ENCODE measurements at places on chromosomes 6 and 20.
A peak's percentile ranks its signal among the peaks of the same experiment; 100 is the strongest.

DNA sequence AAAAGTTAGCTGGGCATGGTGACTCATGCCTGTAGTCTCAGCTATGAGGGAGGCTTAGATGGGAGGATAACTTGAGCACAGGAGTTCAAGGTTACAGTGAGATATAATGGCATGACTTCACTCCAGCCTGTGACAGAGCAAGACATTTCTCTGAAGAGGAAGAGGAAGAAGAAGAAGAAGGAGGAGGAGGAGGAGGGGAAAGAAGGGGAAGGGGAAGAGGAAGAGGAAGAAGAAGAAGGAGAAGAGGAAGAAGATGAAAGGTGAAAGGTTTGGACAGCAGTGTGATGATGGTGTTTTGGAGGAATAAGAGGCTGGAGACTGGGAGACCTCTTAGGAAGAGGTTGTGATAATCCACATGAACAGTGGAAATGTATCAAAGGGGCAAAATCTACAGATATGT, 410.7 kb upstream of the JAG1 start:
- no peak for DNase-seq

GRCh38 chr6:17621003-17621402, 20.9 kb downstream of the FAM8A1 start:
- DNase-seq = peak; percentile 34

DNA sequence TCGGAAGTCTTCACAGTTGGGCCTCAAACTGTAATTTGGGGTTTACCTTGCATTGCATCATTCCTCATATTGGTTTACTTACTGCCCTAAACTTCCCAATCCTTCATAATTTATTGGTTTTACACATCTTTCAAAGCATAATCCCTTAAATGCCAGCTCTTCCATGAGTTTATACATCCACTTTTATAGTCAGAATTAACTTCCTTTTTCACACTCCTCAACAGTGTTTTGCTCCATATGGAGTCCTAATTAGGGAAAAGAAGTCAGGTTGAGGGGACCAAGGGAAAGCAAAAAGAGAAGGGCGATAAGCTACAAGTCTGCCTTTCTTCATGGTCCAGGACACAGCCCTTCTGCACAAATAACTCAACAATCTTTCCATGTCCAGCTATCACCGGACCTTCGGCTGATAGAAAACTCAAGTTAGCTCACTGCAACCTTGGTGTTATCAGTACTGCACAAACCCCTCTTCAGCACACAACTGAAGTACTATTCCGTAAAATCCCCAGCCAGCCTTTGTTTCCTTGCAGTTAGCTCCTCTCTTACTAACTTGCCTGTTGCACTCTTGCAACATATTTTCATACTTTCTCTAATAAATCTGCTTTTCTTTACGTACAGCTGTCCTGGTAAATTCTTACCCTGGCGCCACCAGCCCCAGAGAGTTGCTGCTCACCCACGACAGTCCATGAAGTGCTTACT, 2.0 kb downstream of the EEF1E1 start:
- DNase-seq = no peak

DNA sequence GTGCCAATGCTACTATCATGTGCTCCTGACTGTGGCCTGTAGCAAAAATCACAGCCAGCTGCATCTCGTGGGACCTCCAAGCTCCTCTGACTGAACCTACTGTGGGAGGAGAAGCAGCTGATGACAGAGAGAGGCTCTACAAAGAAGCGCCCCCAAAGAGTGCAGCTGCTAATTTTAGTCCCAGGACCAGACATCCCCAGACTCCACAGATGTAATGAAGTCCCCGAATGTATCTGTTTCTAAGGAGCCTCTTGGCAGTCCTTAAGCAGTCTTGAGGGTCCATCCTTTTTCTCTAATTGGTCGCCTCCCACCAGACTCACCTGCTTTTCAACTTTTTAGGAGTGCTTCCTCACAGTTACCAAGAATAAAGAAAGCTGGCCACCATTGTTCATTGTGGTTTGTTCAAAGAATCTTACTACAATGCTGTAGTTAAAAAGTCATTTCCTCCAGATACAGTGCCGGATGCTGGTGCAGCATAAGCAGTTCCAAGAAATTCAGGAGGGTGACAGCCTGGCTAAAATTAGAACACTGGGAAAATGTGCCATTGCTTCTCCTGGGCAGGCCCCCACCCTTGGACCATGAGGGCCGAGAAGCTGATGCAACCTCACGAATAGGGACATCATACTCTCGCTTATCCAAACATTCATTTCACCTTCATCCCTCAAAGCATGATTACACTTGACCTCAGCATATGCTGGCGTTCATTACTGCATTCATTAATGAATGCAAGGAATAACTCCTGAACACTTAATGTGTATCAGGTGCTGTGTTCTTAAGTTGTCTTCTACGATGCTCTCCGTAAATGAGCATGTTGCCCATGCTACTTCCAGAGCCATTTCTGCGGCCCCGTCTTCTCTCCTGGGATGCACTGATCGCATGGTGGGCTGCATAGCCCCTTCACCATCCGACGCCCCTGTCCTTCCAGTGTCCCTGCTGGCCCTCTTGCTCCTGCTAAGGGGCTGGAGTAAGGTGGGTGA, 66.4 kb downstream of the LY86 start:
- DNase-seq = no peak

- DNase-seq = peak; percentile 47
Measured at GRCh38 chr20:1844325-1845162, 50.7 kb upstream of the SIRPA start.

DNA sequence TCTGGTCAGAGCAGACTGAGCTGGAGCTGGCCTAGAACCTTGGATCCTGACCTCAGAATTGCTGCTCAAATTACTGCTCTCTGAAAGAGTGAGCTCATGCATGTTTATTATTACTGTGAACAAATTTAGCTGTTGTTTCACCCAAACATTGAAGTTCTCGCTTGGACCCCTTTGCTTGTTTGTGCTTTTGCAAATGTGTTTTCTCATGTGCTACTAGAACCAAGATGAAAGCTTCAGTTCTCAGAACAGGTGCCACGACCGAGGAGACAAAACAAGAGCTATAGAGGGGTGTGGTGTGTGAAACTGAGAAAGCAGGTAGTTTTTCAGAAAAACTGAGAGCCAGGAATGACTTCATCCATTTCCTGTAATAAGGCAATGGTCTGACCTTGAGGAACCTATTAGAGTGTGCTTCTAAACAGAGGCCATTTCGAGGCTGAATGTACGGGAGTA, 50.0 kb upstream of the ESR1 start:
- DNase-seq = no peak

- DNase-seq = no peak
Measured at GRCh38 chr20:18719426-18719825, 94.2 kb upstream of the SCP2D1 start.

GRCh38 chr6:162078126-162078525, 649.4 kb downstream of the PRKN start:
- DNase-seq = no peak

GRCh38 chr6:170135821-170136471, 154.9 kb downstream of the DLL1 start:
- no peak for DNase-seq

- no peak for DNase-seq
Measured at GRCh38 chr20:4065391-4065844, 50.1 kb upstream of the RNF24 start.

GRCh38 chr6:158066136-158066781, 84.6 kb downstream of the SYNJ2 start:
- DNase-seq = no peak

- DNase-seq = no peak
Measured at GRCh38 chr6:90583179-90583835, 3.6 kb downstream of the MAP3K7 start.

DNA sequence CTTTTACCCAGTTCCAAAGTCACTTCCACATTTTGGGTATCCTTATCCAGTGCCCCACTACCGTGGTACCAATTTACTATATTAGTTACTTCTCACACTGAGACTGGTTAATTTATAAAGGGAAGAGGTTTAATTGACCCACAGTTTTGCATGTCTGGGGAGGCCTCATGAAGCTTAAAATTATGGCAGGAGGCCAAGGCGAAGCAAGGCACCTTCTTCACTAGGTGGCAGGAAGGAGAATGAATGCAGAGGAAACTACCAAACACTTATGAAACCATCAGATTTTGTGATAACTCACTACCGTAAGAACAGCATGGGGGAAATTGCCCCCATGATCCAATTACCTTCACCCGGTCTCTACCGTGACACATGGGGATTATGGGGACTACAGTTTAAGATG, 106.7 kb upstream of the SAMD5 start:
- DNase-seq = no peak

GRCh38 chr6:87779542-87779941, 77.5 kb upstream of the AKIRIN2 start:
- DNase-seq = no peak

DNA sequence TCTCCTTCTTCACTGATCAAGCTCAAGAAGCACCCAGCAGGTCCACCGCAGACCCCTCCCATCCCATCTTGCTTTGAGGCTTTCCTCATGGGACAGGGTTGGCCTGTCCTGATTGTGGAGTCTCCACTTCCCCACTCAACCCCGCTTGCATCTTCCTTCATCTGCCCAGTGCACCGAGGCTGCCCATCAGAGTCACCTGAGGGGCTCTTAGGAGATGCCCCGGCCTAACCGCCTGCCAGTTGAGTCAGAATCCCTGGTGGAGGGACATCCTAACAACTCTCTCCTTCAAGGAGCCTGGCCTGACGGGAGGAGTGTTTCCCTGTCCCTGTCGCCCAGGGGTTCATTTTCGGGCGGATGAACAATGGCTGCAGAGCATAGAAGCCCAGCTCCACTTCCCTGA, 46.1 kb downstream of the RBM38 start:
- DNase-seq = no peak

DNA sequence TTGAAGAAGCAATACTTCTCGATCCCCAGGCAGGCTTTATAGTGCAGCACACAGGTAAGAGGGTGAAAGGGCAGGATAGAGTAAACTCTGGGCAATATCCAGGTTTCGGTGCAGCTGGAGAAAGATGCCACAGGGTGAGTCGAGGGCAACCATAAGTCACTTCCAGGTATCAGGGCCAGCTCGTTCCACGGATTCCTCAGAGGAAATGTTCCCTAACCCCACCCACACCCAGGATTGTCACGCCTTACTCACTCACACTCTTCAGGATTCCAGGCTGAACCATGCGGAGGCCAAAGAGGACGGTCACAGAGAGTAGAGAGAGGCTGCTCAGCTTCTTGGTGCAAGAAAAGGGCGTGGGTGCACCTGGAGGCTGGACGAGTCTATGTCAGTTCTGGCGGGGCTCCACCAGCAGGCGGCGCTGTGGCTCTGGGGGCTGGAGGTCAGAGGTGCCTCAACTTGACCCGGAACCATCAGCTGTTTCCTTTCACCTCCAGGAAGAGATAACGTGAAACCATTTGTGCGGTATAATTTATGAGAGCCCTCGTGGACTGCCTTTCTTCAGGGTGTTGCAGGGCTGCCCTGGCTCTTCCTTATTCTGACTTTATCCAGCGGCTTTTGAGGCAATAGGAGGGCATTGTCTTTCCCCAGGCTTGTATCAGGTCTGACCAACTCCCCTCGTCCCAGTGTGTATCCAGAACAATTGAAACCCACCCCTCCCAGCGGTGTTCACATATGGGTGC, 14.5 kb upstream of the WFDC12 start:
- DNase-seq = no peak

DNA sequence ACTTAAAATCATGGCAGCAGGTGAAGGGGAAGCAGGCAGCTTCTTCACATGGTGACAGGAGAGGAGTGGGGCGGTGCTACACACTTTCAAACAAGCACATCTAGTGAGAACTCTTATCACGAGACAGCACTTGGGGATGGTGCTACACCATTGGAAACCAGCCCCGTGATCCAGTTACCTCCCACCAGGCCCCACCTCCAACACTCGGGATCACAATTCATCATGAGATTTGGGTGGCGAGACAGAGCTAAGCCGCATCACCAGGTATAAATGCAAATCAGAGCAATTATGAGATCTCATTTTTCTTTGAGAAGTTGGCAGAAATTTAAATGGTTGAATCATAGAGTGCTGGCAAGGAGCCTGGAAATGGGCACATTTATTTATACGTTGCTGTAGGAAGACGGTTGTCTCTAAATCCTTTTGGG, 31.4 kb downstream of the IGF2R start:
- DNase-seq = no peak

DNA sequence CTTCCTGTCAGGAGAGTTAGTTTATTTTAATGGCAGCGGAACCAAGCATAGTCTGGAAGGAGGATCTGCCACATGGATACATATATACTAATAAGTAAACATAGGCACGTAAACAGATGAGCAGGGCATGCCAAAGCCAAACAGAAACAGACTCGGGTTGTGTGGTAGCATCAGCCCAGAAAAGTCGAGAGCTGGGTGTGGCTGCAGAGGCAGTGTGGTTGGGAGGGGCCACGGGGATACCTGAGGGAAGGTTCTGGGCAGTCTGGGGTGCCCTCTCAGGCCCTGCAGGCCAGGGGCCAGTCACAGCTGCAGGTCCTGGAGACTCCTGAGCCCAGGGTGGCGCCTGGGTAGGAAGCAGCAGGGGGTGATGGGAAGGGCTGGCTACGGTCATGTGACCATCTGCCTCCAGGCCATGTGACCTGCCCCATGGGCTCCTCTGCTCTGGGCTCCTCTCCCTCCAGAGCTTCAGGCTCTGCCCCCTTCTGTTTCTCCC, 42.8 kb upstream of the MRPS10 start:
- no peak for DNase-seq

- no peak for DNase-seq
Measured at GRCh38 chr20:60837173-60837770, 414.8 kb upstream of the CDH4 start.

GRCh38 chr6:39903656-39904055, 30.6 kb downstream of the MOCS1 start:
- DNase-seq = no peak

DNA sequence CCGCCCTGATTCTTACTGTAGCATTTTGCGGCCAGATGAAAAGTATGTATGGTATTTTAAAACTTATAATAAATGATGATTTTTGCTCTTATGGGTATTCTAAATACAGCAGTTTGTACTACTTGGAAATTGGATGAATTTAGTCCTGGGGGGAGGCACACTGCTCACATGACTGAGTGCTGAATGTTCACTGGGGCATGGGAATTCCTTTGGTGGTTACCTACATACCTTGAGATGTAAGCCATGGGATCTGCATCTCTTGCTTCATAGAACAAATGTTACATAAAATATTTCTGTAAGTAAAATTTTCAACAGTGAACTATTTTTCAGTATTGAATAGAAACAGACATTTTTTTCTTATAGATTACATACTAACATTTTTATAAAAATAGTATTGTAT, 71.1 kb downstream of the FIG4 start:
- no peak for DNase-seq

- DNase-seq = no peak
Measured at GRCh38 chr6:37971266-37971665, 151.7 kb downstream of the ZFAND3 start.
